Brain microvascular endothelial cell (primary cell): ENCODE measurements at places on chromosomes 5 and 9.

DNA sequence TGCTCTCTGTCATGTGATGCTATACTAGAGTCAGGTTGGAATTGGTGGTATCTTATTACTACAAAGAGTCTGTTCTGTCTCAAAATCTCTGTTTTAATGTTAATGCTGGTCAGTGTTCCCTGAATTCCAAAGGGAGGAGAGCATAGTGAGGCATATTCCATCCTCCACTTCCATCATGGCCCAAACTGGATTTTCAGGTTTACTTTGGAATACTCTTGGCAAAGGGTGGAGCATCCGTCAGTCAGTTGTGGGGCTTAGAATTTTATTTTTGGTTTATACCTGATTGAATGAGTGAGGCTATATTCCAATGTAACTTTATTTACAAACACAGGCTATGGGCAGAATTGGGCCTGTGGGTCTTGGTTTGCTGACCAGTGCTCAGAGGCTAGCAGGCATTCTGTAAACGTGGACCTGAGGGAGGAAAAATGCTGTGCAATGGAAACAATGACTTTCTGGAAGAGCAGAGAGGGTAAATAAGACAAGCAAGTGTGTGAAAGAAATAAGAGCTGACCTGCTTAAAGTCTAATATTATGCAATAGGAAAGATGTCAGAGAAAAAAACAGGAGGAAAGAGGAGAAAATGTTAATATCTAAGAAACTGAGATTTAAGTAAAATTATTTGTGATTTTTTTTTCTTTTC lies 106.2 kb upstream of the CLINT1 start:
- no peak for DNase-seq

DNA sequence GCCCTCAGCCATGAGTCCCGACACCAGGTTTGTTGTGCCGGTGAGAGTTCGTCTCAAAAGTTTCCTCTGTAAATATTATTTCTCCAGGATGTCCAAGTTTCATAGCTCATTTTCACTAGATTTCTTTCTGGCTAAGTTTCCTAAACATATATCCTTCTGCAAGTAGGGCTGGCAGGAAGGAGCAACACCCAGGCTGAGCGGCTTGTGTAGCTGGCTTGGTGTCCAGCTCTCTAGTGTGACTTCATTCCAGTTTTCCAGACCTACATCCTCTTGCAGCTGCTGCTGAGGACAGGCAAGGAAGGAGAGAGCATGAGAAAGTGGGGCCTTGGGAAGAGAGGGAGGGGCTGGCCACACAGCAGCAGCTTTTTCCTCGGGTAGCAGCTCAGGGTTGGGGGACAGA lies 80.3 kb downstream of the FGF1 start:
- DNase-seq = no peak

DNA sequence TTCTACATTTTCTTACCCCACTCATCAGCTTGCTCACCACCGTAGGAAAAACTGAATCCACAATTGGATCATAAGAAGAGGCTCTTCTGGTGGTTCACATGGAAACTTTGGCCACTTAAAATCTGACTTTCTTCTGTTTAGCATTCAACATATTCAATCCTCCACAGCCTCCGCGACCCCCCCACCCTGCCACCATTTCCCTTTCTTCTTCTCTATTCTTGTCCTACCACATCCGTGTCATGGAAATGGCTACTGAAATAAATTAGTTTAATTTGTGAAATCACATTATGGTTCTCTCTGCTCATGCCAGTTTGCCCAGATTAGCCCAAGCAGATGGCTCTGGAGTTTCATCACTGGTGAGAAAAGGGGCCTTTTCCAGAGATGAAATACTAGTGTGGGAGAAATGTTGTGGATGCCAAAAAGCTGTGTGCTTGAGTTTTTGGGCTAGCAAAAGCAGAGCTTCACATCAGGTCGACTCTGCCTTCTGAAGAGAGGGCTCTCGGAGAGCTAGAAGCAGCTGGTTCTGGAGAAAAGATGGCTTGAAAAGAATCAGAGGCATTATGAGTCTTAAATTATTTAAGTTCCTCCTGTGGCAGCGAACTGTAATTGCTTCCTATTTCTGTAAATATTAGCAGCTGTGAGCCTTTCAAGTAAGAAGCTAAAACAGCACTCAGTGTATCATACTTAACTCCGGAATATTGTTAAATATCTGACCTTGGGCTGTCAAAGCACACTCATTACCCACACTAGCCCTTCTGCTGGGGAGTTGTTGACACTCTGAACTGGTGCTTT lies 107.1 kb downstream of the MAT2B start:
- DNase-seq = no peak

GRCh38 chr5:147753765-147754164 lies 28.8 kb downstream of the JAKMIP2 start:
- no peak for DNase-seq

DNA sequence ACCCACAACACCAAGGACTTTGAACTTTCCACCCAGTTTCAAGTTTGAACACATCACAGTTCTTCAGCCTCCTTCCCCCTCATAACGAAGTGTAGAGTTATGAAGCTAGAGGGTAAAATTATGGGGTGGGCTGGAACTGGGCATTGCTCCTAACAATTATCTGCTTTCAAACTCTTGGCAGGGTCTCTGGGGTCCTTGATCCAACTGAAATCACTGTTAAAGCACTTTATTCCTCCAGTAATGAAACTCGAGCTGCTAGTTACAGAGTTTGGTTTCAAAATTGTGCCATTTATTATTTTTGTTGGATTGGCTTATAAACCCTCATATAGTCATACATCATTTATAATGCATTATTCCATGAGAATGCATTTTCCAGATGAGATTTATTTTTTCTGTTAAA lies 158.5 kb downstream of the RGS3 start:
- DNase-seq = no peak

DNA sequence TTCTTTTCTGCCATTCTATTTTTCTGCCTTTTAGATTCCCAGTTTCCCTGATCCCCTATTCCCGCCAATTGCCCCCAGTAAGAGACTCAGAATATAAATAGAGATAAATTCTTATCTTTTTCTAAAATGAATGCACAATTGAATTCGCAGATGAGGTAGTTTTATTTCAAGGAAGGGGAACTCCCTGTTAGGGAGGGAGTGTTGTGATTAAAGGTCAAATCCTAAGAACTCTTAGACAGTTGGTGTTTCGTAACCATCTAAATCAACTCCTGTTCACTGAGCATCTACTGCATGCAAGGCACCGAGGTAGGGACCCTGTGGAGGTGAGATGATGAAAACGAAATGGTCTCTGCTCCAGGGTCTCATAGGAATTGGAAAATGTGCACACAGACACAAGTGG lies 7.7 kb upstream of the MAP3K1 start:
- DNase-seq = no peak

GRCh38 chr9:120507936-120508510 lies 71.9 kb downstream of the CDK5RAP2 start:
- DNase-seq = no peak

- DNase-seq = no peak
Observed at GRCh38 chr9:120365386-120365785, 214.6 kb downstream of the CDK5RAP2 start.

- peak; percentile 15 for DNase-seq
Observed at GRCh38 chr5:73853091-73853490, 227.1 kb downstream of the ARHGEF28 start.

GRCh38 chr9:11962327-11962726 lies 730.9 kb upstream of the TYRP1 start:
- no peak for DNase-seq

DNA sequence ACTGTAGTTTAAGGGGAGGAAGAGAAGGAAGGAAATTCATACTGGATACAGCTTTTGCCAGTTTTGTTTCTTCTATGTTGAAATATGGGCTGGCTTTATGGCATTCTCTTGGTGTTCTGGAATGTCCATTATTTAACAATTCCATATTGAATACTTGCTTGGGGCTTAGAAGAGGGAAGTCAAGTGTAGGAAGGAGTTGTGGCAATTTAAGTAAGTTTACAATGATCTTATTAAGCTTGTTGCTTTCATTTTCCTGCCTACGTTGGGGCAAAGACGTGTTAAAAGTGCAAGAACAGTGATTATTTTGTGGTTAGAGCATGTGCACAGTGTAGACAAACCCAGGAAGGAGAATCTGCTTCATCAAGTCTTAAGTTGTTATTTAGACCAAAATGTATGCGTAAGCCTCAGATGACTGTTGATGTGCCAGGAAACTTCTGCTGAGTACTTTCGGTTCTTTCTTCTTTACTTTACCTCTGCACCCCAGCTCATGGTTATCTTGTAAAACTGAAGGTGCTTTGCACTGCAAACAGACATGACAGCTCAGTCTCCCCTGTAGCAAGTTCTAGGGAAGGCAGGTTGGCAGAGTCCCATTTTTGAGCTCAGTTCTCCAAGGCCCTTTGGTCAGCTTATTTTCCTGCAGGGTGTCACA lies 75.8 kb downstream of the F2RL2 start:
- DNase-seq = no peak

DNA sequence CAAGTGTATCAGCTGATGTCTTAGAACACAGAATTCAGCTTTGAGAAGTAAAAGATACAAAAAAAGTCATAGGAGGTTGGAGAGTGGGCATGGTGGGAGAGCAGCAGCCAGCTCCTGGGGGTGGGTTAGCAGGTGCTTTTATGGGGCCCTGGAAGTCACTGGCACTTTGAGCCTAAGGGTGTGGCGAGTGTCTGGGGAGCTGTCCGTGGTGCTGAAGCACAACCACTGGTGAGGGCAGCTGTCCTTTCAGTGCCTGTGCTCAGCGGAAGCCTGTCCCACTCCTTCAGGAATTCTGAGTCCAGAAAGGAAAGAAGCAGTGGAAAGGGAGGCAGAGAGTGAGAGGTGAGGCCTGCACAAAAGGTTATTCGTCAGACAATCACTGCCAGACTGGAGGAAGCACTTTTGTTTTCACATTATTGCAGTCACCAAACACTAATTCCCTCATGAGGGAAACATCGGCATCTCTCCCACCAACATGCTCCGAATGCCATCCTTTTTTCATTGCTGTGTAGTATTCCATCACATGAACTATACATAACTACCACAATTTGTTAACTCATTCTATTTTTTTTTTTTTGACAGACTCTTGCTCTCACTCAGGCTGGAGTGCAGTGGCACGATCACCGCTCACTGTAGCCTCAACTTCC lies 59.4 kb upstream of the RAPGEF1 start:
- DNase-seq = peak; percentile 15

- DNase-seq = no peak
Observed at GRCh38 chr9:94164806-94165549, 80.7 kb downstream of the PTPDC1 start.

GRCh38 chr5:62588668-62589067 lies 10.0 kb downstream of the LRRC70 start:
- no peak for DNase-seq

- no peak for DNase-seq
Observed at GRCh38 chr5:116942622-116943021, 368.0 kb upstream of the SEMA6A start.

- no peak for DNase-seq
Observed at GRCh38 chr9:87611776-87612175, 114.1 kb downstream of the DAPK1 start.
